SK-N-DZ (cell line): ENCODE measurements at places on chromosomes 4 and X.

DNA sequence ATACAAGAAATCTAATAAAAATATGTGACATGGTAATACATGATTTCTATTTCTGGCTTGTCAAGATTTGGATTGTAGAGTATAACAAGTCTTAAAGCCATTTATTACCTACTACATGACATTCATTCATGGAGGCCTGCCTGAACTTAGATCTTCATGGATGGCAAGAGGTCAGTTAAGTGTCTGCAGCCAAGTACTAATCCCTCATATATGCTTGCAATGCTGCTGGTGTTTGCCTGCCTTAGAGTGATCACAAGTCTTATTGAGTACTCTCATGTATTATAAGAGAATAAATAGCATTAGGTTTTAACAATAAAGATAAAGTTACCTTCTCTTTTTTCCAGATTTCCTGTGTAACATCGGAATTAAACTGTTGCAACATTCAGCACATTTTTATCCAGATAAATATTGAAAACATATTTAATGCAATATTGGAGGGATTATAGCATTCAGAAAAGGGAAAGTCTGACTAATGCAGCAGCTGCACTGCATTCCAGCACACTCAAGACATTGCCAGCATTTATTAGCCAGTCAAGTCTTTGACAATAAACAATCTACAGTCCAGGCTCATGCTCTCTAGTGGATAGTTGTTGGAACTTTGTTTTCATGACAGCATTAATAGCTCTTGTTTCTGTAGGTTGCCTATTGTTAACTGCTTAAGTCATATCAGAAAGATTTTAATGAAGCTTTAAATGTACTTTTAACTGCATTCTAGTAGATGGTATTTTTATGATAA lies 737.1 kb downstream of the FAT4 start:
- no peak for DNase-seq

- no peak for DNase-seq
These were observed 508.9 kb upstream of the FTHL17 start for GRCh38 chrX:31580726-31581125.

DNA sequence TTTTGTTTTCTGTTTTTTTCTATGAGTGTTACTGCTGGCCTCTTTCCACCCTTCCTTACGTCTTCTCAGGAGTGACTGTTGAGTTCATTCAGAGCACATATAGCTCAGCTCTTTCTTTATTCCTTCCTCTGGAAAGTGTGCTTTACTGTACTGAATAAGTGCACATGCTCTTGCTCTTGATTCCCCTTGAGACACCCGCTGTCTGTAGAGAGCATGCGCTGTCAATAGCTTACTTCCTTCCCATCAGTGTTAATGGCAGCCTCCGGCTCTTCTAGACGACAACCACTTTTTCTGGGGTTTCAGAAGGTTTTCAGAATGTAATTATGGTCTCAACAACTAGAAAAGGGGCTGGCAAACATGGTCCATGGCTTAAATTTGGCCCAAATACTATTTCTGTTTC lies 504.9 kb downstream of the C4orf33 start:
- no peak for DNase-seq

DNA sequence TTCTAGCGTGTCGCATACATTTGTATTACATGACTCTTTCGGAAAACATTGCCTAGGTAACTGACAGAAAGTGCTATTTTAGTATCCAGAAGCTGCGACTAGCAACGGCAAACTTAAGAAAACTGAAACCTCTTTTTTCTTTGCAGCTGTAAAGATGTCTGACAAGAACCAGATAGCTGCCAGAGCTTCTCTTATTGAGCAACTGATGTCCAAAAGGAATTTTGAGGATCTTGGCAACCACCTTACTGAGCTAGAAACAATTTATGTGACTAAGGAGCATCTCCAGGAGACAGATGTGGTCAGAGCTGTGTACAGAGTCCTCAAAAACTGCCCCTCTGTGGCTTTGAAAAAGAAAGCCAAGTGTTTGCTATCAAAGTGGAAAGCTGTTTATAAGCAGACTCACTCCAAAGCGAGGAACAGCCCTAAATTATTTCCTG lies 9.4 kb downstream of the TCEANC start:
- no peak for DNase-seq

DNA sequence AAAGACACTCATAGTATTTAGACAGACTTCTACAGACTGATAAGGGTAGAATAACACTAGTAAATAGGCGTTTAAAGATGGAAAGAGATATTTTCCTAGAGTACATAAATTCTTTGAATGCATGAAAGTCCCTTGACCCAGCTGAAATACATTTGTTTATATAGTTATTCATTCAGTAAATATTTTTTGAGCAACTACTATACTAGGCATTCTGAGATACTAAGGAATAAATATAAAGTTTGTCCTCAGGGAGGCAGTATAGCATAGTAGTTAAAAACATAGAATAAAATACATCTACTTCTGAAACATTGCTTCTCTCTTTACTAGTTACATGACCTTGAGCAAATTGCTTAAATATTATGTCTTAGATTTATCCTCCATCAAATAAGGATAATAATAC lies 27.4 kb downstream of the HMGN5 start:
- DNase-seq: no peak

GRCh38 chr4:105068516-105068915 lies 78.2 kb upstream of the TET2 start:
- DNase-seq: no peak

DNA sequence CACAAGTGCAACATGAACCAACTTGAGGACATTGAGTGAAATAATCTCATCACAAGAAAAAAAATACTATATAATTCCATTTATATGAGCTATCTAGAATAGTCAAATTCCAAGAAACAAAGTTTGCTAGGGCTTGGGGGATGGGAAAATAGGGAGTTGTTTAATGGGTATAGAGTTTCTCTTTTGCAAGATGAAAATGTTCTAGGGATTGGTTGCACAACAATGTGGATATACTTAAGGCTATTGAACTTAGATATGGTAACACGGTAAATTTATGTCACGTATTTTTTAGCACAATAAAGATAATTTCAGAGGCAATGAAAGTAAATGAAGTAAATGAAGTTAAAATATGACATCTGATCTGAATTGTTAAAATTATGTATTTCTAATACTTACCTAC lies 7.9 kb downstream of the MFSD8 start:
- no peak for DNase-seq

DNA sequence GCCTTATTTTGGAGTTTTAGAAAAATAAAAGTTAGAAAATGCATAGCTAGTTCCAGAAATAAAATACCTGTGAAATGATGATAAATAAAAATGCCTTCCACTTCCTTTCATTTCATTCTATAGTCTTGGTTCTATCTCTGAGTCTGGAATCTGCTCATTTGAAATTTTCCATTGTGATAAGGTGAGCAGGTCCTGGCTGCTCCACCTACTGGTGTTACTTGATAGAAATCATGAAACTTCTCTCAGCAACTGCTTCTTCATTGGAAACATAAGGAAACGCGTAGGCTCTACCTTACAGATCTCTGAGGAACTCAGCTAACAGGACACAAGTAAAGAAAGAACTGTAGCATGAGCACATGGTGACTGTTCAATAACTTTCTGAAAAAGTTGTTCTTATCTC lies 141.8 kb downstream of the DCHS2 start:
- DNase-seq: no peak

DNA sequence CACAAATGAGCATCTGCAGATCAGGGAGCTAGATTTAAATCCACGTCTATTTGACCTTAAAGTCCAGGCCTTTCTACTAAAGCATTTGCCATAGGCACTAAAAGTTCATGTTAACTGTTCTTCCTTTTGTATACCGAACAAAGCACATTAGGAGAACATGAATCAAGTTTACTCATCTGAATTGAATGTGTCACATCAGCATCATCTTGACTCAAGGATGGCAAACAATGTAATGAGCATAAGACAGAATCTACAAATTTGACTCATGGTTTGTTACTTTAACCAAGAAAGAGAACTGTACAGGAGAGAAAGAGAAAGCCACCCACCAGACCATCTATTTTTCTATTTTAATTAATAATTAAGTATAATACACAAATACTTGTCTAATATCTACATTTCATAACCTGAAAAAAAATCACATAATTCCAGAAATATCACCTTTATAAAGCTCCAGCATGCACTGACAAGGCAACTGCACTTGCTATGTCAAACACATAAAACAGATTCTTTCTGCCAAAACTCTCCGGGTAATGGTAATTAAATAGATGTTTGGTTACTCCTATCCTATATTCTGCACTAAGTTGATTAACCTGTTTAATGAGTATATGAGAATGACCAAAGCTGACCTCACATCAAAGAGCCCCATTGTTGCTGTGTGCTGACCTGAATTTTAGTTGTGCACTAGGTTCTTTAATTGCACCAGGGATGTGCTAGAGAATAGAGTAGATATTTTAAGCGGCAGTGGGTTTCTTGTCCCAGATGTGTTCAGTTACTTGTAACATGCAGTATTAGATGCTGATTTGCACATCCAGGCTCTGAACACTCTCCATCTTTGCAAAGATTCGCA lies 42.5 kb upstream of the LEF1 start:
- no peak for DNase-seq

GRCh38 chr4:176850436-176850835 lies 57.7 kb upstream of the VEGFC start:
- DNase-seq: no peak

GRCh38 chrX:23364416-23364815 lies 29.8 kb downstream of the PTCHD1 start:
- no peak for DNase-seq

DNA sequence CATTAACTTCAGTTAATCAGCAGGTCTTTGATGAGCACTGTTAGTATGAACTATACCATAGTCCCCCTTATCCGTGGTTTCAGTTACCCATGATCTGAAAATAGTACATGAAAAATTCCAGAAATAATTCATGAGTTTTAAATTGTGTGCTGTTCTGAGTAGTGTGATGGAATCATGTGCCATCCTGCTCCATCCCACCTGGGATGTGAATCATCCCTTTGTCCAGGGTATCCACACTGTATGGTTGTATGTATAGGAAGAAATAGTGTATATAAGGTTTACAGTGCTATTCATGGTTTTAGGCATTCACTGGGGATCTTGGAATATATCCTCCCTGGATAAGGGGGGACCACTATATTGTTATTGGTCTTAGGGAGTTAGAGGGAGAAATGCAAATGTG lies 24.5 kb downstream of the ARHGAP10 start:
- no peak for DNase-seq

DNA sequence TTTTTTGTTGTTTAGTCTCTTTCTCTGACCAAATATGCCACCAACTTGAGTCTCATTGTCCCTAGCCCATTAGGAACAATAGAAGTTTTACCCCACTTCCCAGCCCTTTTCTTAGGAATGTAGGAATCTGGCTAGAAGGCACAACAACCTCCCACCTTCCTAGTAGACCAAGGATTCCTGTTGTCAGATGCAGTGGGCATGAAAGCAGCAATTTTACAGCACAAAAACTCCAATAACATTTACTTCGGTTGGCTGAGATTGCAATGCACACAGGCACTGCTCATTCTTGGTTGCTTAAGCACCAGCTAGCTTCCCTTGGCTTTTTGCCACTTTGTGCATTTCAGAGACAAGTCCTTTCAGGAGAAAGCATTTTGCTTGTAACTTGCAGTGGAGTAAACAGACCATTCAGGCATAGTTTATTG lies 312.8 kb downstream of the TENM3 start:
- no peak for DNase-seq

DNA sequence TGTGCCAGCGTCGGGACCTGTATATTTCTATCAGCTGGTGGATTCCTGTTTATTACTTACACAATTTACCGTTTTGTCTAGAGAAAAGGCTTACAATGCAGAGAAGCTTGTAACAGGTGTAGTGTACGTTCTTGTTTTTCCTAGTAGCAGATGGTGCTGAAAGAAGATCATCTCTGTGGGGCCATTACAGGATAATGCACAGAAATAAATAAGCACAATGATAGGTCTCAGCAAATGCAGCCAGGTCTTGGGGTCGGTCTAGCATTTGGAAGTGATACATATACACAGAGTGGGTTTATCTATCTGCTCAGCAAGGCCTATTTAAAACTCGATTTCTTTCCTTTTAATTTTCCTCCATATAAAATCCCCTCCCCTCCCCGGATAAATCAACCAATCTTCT lies 180.9 kb upstream of the LCORL start:
- DNase-seq: no peak

DNA sequence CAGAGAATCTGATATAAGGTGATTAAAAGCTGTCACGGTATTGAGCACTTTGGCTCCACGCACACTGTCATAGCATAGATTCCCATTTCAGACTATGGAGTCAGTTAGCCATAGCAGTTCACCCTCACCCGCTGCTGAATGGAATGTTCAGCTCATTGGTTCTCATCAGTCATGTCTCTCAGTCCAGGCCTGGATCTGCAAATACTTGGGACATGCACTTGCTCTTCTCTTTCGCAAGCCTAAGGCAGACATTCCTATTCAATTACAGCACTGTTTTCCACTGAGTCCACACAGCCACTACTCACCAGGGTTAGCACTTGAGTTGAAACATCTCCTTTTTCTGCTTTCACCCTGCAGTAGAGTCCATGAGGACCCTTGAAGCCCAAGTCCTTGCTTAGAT lies 30.6 kb upstream of the SCML1 start:
- DNase-seq: no peak

GRCh38 chr4:108794136-108794535 lies 31.3 kb upstream of the ETNPPL start:
- no peak for DNase-seq

GRCh38 chrX:39767446-39767845 lies 330.3 kb downstream of the BCOR start:
- no peak for DNase-seq

DNA sequence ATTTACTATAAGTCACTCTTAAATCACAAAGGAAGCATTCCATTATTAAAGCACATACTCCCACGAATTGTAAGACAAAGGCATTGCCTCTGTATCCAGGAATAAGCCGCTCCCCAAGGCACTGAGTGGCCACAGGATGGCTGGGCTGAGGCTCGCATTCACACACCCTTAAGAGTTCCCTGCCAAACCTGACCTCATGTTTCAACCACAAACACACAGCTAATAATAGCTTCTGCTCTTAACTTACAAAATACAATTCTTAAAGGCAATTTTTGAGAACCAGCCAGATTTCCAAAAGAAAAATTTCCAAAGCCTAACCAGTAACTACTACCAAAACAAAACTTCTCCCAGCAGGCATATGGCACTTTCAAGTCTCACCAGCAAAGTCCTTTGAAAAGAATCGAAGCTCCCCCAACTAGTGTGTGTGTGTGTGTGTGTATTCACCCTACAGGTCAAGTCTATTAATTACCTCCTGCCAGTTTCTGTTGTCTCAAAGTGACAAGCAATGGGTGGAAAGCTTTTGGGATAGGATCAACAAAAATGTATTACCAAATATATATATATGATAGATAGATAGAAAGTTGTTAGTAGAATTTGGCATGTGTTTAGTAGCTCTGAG lies 36.0 kb downstream of the ARHGAP6 start:
- no peak for DNase-seq

- DNase-seq: no peak
These were observed 1512.0 kb downstream of the ARAP2 start for GRCh38 chr4:34732176-34732950.

GRCh38 chrX:111168314-111168713 lies 72.3 kb downstream of the PAK3 start:
- no peak for DNase-seq

- no peak for DNase-seq
These were observed 64.0 kb downstream of the ADRA2C start for GRCh38 chr4:3829956-3830773.

GRCh38 chrX:17964871-17965270 lies 103.8 kb upstream of the RAI2 start:
- no peak for DNase-seq
